Upper lobe of right lung (tissue), 1 donor: ENCODE measurements at places on chromosomes 4 and X.

DNA sequence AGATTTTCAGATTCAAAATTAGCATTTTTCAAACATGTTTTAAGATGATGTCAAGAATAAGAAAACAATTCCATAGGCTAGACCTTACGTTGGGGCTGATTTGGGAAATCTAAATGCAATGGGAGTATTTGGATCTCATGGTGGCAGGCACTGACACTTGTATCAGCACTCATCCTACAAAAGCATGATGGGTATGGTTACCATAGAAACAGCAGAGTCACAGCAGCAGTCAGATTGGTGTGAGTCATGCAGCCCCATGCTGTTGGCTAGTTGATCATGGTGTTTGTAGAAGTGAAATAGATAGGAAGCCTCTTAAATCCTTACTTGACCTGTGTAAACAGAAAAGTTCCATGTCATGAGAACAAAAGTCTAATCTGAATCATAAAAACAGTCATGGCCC is 1637.3 kb upstream of the PABPC4L start:
- no peak for DNase-seq

- DNase-seq, result no peak
Observed at GRCh38 chrX:24874604-24875247, 141.0 kb downstream of the ARX start.

- no peak for DNase-seq
Observed at GRCh38 chr4:78748381-78748780, 27.8 kb upstream of the BMP2K start.

GRCh38 chr4:170990989-170991589 is 822.1 kb upstream of the GALNTL6 start:
- no peak for DNase-seq

DNA sequence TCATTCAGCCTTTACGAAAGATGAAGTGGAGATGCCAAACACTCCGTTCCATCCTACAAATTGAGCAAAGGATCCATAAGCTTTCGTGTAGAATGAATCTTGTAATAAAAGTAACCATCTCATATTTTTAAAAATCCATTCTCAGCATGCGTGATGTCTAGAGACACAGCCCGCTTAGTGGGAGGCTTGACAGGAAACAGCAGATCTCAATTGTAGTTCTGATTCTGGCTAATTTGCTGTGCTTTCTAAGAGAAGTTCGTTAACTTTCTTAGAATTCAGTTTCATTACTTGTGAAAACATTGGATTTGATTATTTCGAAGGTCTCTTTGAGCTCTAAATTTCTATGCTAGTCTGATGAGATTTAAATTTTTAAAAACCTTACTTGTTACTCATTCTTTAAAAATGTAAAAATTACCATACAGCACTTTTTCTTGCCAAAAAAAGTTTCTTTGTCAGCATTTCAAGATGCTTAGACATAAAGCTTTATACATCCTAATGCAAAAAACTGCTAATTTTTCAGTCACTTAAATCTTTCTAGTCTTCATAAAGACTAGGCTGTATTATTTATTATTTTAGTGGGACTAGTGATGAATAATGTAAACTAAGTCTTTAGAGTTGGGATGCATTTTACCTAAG is 66.9 kb upstream of the NEIL3 start:
- no peak for DNase-seq
